ENCODE measurements at places on chromosomes 3 and 15.

- peak; percentile 96 for DNase-seq
These were observed 33.3 kb upstream of the FLNB start for GRCh38 chr3:57974796-57975388.

GRCh38 chr3:131917006-131917405, 117.8 kb downstream of the CPNE4 start:
- DNase-seq, result no peak

- no peak for DNase-seq
These were observed 20.1 kb upstream of the AMOTL2 start for GRCh38 chr3:134394380-134394779.

- DNase-seq, result no peak
These were observed 5.1 kb downstream of the BFSP2 start for GRCh38 chr3:133404920-133405319.

DNA sequence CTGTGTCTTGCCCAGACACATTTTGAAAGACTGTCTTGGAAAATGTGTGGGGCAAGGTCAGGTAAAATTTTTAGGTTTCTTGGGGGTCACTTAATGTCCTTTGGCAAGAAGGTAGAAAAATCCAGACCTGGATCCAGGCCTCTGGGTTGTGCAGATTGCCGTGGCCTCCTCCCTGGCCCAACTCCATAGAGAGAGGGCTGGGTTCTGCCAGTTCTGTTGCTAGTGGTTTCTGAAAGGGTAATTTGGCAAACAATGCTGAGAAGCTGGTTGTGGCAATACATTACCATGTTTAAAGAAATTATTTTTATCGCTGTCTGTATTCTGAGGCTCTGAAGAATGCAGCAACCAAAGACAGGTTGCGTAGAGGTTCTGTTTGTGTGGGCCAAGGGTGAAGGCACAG, 20.2 kb upstream of the TMEM158 start:
- DNase-seq, result no peak

DNA sequence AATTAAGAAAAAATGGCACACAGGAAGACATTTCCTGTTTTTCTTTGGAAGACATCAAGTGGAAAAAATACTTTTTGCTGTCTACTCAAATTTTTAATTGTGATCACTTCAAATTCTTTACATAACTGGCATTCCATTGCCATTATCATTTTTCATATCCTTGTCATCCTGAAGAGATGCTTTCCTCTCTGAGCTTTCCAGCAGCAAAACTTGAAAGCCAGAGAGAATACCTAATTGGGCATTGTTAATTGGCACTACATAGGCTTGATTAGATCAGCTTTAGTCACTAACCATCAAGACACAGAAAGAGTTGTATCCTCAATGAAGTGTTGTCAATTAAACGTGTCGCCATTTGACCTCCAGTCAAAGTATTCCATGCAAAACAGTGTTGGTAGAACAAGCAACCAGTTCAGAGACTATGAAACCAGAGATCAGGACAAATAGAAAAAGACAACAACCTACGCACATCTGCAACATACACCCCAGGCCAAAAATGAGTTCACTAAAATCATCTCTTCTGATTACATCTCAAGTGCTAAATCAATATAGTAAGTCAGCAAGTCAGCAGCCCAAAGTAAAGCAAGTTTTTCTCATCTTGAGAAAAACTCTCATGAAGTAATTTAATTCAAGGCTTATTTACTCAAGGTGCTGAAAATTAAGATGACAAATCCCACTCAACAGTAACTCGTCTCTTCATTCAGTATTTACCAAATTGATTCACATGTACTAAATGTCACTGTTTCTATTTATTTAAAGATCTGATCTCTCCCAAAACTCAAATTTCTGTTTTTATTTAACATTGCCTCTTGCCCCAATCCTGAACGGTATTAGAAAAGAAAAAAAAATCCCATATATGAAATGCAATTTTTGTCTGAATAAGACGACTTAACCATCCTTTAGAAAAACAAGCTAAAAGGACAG, 123.0 kb downstream of the SUCLG2 start:
- peak; percentile 10 for DNase-seq

- DNase-seq, result peak; percentile 47
These were observed 55.2 kb downstream of the MGLL start for GRCh38 chr3:127767126-127767525.

DNA sequence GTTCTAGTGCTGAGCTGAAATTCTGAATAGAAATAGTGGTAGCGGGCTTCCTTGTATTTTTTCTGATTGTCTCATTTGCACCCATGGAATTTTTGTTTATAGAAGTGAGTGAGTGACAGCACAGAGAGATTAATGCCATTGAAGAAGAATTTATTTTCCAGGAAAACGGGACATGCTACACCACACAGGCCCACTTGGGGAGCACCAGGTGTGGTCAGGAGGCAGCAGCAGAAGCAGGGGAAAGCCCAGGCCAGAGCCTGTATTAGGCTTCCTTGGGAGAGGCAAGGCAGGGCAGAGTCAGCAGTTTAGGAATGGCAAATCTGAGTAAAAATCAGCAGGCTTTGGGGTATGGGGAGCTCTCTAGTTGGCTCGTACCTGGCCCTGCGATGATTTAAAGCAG, 88.4 kb upstream of the ATP11B start:
- peak; percentile 18 for DNase-seq

DNA sequence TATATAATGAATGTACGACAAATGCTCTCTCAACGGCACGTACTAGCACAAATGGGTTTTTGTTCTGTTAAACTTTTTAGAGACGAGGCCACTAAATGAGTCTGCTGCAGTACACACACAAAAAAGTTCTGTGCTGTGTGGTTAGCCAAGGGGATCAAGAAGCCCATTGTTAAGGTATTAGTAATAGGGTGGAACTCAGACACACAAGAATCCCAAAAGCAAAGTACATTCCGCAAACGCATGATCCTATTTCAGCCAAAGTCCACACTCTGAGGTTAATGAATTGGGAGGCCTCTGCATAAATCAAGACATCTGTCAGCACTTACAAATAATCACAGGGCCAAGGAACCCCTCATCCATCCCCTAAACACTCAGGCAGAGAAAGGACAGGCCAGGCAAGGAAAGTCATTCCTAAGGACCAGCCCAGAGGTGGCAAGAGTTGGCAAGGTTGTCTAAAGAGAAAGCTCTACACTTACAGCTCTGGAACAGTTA, 12.1 kb downstream of the OSBPL10 start:
- DNase-seq, result peak; percentile 100
